ENCODE measurements at places on chromosomes 7 and 10. TPM values are rescaled to one million over a fixed set of nuclear protein-coding genes. Genes with fewer than 3 reads are reported as not detected.

GRCh38 chr7:18437101-18437500 lies 58.4 kb upstream of the HDAC9 start:
- DNase-seq, result no peak

GRCh38 chr10:78605800-78606350 lies 462.9 kb upstream of the ZMIZ1 start:
- DNase-seq, result peak; percentile 61

DNA sequence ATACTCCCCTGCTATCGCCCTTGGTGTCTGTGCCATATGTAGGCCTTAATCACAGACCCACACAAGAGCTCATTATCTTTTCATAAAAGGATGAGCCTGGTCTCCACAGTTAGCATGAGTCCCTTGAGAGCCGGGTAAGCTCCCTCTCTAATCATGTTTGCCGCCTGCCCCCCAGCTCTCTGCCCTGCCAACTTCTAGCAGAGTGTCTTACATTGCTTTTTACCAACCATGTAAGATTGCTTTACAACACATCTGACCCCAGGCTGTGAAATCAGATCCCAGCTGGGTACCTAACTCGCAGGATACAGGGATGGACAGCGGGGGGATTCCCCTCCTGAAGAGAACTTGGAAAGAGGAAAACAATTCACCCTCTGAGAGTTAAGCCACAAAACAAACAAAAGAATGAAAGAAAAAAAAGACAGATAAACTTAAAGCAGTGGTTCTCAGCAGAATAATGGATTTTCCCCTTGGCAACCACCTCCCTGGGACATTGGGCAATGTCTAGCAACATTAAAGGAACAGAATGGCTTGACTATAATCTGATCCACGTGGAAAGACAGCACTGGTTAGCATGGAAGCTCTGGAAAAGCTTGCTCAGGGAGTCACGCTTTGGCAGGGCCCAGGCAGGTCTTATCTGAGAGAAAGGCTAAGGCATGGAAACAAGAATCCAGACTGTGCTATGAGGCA lies 39.4 kb upstream of the ATOH7 start:
- DNase-seq, result no peak

GRCh38 chr7:51354434-51354833 lies 37.8 kb upstream of the COBL start:
- DNase-seq, result no peak

GRCh38 chr10:74233281-74233680 lies 82.3 kb downstream of the ADK start:
- no peak for DNase-seq

- no peak for DNase-seq
These were observed 34.1 kb downstream of the KCTD7 start for GRCh38 chr7:66662646-66663264.

- DNase-seq, result no peak
These were observed 13.0 kb downstream of the LHPP start for GRCh38 chr10:124474514-124475070.

DNA sequence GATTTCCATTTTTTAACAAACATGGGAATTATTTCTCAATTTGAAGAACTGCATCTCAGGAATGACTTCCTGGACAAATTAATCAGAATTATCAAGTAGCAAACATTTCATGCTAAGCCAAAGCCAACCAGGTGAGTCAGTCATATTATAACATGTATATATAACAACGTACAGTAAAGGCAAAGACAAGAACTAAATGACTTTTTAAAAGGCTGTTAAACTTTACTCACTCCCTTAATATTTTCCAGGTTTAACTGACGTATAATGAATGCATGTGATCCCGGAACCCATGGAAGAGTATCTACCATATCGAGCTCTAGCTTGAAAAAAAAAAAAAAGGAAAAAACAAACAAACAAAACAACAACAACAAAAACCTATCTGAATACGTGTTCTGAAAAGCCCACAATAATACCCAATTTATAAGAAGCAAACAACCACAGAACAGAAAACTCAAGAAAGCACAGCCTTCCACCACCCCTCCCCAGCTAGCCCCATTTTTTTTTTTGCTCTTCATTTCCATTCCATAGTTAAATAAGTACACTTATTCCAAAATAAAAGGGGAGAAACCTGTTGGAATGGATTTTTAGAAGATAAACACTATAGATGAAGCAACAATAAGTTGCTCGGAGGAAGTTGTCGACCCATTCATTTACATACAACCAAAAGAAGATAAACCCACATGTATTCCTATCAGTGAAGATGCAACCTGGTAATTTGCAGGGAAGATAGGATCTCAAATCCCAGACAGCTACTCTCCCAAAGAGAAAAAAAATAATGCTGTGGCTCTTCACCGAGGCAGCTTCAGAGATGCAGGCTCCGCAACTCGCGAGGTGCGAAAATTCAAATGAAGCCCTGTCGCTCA lies 537 bp downstream of the NAPEPLD start:
- peak; percentile 17 for DNase-seq

DNA sequence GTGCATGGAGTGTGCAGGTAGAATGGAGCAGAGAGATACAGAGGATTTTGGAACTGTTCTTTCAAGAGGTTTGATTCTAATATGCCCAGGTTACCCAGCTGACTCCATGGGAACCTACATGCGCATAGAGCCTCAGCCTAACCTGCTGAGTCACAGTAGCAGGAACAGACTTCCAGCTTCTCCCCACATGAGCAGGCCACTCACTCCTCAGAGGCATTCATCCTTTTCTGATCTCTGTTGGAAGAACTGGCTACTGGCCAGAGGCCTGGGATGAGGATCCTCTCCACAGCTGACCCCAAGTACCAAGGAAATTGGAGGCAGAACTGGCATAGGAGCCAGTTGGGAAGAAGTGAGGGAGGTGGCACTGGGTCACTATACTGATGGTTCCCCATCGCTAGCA lies 17.9 kb upstream of the CCSER2 start:
- DNase-seq, result no peak

GRCh38 chr10:86329093-86329710 lies 37.4 kb downstream of the GRID1 start:
- DNase-seq, result no peak

DNA sequence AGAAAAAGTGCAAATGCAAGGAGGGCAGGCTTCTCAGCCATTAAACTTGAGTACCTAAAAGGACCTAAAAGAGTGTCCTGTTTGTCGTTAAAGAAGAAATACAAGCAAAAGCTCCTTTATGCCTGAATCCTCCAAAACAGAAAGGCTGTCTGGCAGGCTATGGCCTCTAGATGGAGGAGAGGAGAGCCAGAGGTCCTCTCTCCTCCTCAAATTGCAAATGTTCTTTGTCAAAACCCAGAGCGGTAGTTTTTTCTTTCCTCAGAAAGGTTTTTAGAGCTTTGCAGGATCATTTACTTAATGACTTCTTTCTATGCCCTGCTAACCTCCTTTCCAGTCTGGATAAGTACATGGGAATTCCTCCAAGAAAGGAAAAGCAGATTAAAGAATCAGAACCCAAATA lies 1.9 kb upstream of the SORCS1 start:
- DNase-seq, result no peak

GRCh38 chr10:69842882-69843281 lies 41.2 kb downstream of the COL13A1 start:
- DNase-seq, result no peak

- peak; percentile 24 for DNase-seq
These were observed 454.0 kb upstream of the SORCS1 start for GRCh38 chr10:107618504-107618994.

DNA sequence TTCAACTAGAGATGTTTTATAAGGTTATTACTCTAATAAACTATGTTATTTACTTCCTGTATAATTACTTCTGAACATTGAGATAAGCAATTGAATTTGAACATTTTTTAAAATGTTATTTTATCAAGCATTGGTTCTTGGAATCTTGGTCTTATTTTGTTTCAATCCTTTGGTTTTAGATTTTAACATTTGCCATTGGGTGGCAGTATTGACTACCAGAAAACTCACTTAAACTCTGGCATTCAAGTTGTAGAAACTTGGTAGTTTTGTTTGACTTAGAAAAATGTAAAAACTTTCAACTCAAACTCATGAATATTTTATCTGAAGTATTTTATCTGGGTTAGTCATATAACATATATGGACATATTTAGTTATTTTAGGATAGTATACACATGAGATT lies 48.1 kb downstream of the ATRNL1 start:
- no peak for DNase-seq

DNA sequence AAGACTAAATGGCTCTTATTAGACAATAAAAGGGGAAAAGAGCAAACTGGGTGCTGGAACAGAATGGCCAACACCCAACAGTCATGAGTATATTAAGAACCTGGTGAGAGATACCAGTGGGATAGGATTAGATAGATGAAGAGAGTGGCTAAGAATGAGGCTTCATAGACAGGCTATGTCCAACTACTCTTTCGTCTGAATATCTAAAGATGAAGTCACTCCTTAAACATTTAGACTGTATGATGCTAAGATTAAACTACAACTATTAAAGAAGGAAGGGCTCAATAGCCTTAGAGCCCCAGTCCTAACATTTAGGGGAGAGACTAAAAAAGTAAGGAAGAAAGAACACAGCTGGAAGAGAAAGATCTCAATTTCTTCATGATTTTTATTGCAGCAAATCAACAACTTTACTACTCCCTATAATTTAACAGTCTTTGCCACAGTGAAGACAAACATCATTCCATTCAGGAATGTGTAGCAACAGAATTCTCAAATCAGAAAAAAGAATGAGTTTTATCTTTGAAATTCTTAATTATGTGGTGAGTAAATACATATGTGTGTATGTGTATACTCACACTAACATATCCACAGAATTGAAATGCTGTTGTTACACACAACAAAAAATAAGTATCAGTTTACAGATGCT lies 45.6 kb downstream of the CACNA2D1 start:
- no peak for DNase-seq

GRCh38 chr10:38050212-38050611 lies 39.7 kb downstream of the ZNF33A start:
- no peak for DNase-seq

DNA sequence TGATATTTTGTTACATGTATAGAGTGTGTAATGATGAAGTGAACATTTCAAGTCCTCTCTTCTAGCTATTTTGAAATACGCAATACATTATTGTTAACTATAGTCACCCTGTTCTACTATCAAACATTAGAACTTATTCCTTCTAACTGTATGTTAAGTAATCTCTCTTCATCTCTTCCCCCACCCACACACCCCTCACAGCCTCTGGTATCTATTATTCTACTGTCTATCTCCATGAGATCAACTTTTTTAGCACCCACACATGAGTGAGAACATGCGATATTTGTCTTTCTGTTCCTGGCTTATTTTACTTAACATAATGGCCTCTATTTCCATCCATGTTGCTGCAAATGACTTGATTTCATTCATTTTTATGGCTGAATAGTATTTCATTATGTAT lies 57.7 kb upstream of the EGR2 start:
- no peak for DNase-seq

Gene ABCA13
- polyA plus RNA-seq, result 1.0 TPM

Gene MMP21
- not detected for polyA plus RNA-seq

Gene GIMAP1
- polyA plus RNA-seq, result not detected

Gene PDCD4
- polyA plus RNA-seq, result 47.0 TPM

Gene OPN1SW
- not detected for polyA plus RNA-seq

Data from mammary epithelial cell (primary cell).